ENCODE measurements at places on chromosomes 2 and 18.

DNA sequence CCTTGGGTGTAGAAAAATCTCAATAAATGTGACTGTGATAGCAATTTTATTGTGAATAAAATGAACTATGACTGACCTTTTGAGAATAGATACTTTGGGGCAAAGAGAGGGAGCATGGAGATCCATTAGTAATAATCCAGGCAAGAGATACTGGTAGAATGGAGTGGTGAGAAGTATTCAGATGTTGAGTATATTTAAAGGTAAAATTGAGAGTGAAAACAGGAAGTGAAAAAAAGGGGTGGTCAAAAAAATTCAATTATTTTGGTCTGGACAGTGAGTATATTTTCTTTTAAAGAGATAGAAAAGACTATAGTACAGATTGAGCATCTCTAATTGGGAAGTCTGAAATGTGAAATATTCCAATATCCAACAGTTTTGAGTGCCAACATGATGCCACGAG is 1515.6 kb upstream of the NXPH2 start:
- DNase-seq, result no peak

DNA sequence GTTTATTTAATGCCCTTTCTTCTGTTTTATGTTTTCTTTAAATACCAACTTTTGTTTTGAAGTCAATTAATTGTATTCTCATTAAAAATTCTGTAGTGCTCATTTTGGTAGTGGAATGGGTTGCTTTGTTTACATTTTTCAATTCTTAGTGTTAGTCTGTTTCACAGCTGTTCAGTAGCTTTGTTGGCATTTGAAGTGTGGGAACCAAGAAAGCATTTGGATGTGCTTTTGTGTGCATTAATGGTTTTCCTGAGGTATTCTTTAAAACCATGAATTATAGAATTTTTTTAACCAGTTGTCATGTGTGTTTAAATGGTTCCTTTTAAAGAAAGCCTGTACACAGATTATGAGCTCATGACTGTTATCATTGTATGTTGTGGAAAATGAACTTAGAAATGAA is 19.7 kb downstream of the MIB1 start:
- DNase-seq, result no peak

- DNase-seq, result peak; percentile 39
Observed at GRCh38 chr2:215914054-215914776, 99.1 kb downstream of the MREG start.

- no peak for DNase-seq
Observed at GRCh38 chr2:134333646-134334189, 79.8 kb downstream of the MGAT5 start.

DNA sequence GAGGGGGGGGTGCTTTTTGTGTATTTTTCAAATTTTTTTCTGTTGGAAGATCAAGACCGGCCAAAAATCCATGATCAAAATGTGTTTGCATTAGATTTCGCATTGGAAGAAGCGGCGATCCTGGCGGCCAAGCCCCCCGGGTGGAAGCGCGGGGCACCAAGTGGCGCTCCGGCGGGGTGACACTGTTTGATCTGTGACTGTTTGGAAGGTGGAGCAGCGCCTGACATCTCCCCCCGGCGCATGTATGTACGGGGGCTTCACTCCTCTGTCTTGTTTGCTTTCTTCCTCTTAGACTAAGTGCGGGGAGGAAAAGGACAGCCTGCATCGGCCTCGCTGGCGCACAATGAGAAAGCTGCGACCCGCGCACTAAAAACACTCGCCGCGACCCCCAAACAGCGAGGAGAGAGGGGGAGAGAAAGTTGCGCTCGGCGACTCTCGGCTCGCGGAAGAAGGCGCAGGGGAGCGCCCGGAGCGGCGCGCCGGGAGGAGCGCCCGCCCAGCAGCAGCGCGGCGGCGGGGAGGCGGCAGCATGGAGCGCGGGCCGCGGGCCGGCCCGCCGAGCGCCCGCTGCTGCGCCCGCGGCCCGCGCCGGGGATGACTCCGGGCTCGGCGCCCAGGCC is 515 bp downstream of the TSHZ1 start:
- DNase-seq, result peak; percentile 74

DNA sequence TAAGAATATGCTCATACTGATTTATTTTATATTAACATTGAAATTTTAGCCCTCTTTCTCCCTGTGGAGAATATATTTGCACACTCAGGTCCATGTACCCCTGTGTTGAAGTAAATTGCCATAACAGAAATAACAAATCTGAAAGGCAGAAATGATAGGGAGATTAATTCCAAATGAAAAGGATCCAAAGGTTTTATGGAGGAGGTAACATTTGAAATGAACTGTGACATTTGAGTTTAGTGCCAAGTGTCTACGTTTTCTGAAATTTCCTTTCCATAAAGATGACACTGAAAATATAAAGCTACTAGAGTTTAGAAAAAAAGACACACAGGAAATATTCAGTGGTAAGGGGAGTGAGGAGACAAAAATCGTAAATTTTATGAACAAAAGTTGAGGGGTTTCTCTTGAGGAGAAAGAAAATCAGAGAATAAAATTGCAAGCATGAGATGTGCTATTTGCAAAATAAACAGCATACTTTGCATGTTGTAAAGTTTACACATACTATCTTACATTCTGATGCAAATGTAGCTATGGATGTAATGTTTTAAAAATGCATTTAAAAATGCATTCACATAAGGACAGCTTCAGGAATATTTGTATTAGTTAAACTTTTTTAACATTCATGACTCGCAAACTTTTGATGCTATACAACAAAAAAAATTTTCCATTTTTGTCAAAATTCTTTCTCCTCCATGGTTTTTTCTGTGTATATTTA is 69.5 kb downstream of the BAZ2B start:
- DNase-seq, result no peak

DNA sequence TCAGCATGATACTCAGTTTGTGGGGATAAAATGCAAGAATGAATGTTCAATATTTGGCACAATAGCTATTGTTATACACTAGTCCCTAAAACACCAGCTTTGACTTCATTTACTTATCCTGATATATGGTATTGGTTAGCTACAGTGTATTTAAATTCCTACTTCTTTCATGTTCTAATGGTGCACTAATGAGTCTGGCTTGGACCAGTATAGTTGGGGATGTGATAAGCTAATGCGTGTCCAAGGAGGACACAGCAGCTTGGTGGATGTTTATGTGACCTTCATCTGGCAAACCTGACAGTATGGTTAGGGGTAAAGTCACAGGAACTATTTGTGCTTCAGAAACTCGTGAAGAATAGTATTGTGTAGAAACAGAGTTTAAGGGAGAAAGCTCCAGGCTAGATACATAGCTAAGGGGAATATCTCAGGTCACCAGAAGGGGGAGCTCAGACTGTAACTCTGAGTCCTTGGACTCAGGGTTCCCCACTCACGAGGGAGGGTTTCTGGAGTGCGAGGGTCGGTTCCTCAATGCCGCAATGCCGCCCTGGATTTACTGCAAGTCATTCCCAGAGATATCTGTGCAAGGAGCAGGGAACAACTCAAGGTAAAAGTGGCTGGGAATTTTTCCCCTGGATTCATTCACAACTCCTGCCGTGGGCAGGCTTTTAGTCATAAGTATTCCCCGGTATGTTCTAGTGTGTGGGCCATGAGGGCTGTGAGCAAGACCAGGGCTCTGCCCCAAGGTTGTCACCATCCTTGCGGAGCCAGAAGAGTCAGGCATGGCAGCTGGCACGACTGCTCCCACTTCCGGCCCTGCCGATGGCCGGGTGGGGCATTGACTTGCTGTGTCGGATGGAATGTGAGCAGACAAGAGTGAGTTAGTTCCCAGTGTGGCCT is 14.5 kb downstream of the IL1R2 start:
- peak; percentile 78 for DNase-seq

DNA sequence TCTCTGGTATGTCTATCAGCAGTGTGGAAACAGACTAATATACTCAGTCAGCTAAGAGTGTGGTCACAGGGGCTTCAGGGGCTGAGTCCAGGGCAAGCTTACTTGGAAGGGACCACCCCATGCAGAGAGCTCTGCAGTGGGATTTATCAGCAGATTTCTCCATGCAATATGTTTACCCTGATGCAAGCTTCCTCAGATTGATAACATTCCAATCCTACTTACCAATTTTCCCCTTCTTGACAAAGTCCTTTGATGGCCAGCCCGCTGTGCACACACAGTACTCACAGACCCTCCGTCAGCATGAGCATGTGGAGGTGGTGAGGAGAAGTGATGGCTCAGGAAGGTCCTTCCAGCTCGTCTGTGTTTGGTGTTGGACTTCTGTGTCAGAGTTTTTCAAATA is 51.8 kb downstream of the SH3RF3 start:
- DNase-seq, result no peak
